ENCODE measurements at places on chromosomes 6 and 20.
A peak's percentile ranks its signal among the peaks of the same experiment; 100 is the strongest.

DNA sequence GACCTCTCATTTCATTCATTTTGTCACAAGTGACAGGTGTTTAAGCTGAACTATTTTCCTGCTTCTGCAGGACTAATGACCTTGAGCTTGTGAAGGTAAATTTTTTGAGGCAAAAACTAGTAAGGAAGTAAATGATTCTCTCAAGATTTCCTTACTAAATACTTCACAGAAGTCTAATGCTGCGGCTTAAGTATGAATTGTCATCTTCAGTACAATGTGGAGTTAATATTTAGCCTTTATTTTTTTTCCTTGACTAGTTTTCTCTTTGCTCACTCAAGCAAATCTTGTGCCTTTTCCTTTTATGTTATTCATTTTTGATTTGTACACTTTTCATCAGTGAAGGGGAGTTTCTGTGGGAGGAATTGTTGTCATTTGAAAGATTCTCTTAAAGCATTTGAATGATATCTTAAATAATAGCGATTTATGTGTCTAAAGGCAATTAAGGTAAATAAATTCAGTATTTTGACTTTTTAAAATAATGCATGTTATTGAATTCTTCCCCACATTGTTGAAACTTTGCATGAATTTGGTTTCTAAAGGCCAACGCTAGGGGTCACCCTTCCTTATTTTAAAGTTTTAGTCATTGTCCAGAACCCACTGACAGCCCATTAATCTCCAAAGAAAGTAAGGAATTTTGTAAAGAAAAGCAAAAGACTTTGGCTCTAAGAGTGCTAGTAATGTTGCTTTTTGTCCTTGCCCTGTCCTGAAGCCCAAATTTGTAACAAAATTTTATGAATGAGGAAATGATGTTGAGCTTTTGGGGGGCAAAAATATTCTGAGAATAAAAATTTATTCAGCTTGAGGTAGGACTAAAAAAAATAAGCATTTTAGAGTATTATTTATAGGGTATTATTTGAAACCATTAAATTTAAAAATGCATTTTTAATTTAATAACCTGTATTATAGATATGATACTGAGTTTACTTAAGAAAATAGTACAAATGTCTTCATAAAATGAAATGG is 157.4 kb upstream of the LAMA2 start:
- no peak for DNase-seq

DNA sequence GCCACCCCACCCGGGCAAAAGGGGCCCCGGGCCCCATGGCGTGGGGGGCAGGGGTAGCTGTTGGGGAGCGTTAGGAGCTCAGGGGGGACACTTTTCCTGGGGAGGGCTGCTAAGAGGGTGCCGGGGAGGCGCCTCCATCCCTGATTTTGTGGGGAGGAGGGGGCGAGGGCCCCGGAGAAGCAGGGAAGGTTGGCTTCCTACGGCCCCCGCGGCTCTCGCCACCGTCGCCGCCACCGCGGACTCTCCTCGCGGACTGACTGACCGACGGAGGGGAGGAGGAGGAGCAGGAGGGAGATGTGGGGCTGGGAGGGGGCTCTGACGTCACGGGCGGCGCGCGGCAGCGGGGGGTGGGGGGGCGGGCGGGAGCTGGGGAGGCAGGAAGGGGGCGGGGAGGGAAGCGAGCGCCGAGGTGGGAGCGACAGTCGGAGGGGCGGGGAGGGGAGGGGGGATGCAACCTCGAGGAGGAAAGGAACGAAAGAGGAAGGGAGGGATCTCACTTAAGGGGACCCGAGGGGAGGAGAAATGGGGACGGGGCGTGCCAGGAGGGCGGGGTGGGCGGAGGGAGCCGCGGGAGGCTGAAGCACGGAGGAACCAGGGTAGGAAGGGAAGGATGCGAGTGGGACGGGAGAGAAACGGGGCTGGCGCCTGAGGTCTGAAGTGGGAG is 5.1 kb downstream of the GABBR1 start:
- DNase-seq, result no peak

- DNase-seq, result no peak
These were observed 215.2 kb downstream of the NFATC2 start for GRCh38 chr20:51327251-51327841.

DNA sequence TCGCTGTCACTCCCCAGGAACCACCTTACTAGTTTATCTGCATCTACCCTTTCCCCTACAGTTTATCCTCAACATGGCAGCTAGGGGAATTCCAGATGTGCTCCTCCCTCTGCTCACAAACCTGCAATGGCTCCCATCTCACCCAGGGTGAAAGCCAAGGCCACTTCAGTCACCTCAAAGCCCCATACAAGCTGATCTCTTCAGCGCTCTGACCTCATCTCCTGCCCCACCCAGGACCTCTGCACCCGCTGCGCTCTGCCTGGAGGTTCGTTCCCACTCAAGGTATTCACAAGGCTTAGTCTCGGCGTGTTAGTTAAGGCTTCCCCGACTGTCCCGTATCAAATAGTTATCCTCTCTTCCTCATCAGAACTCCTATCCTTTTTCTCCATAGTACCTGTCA is 28.6 kb upstream of the SPDEF start:
- DNase-seq, result no peak

GRCh38 chr6:82554666-82555065 is 191.0 kb downstream of the TPBG start:
- no peak for DNase-seq

- no peak for DNase-seq
These were observed 25.6 kb downstream of the MAN1A1 start for GRCh38 chr6:119323931-119324330.

DNA sequence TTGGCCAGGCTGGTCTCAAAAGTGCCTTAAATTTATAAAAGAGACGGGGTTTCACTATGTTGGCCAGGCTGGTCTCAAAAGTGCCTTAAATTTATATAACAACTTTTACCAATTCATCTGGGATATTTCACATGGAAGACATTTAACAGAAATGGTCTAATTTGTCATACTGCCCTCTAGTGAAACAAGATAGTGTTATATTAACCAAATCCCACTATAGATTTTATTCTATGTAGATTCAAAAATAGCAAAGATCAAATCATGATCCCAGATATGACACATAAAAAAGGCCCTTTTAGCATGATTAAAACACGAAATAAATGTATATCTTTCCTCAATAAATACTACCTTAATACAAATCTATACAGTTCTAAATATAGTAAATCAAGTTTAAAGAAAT is 102.8 kb upstream of the TFAP2D start:
- no peak for DNase-seq

GRCh38 chr20:34579979-34580940 is 21.7 kb downstream of the MAP1LC3A start:
- DNase-seq, result peak; percentile 62

GRCh38 chr6:150418827-150419594 is 50.2 kb downstream of the IYD start:
- peak; percentile 43 for DNase-seq

DNA sequence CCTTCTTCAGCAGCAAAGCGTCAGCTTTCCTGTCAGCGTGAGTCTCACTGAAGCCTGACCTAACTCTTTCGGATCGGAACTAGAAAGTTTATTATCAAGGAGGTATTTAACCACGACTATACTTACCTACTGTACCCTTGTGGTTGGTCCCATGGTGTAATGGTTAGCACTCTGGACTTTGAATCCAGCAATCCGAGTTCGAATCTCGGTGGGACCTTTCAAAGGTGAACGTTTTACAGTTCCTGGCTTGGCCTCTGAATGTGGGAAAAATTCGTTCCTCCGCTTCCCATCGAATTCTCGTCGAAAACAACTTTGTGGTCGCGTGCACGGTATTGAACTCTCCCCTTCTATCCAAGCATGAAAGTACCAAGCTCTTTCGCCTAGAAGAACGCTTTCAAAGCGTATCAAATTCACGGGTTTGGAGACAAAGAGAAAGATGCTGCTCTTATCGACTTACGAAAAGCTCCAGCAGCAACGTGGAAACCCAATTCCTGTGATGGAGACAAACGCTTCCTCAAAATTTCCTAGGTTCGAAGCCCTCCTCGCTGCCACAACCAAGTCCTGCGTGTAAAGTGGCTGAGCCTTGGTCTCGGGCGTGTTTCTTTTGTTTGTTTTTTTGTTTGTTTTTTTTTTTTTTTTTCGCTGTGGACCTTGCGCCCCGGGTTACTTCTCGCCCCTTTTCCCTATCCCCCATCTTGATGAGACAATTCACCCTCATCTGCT is 63.7 kb downstream of the GPX5 start:
- DNase-seq, result peak; percentile 29
